ENCODE measurements at places on chromosomes 6 and 20.
A peak's percentile ranks its signal among the peaks of the same experiment; 100 is the strongest.

DNA sequence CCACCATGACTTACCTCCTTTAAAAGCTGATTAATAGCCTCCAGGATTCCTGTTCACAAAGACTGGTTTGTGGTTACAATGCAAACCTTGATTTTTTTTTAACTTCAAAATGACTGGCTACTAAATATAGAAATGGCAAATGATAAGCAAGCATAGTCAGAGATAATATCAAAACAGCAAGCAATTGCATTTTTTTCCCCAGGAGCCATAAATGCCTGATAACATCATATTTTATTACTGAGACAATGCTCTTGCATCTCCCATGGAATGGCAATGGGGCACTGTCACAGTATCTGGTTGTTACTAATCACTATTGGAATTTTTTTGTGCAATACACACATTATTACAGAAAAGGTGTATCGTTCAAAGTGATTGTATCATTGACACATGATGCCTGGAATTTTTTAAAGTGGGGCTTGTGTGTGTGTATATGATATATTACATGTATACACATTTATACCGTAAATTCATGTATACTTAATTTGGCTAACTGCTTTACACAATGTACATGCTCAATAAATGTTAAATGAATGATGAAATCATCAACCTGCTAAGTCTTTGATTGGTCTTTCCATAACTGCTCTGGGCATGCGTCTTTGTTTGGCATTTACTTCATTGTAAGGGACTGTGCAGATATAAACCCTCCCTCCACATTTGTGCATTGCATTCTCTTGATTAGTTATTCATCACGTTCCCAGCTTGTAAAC is 980 bp upstream of the SALL4 start:
- no peak for DNase-seq

DNA sequence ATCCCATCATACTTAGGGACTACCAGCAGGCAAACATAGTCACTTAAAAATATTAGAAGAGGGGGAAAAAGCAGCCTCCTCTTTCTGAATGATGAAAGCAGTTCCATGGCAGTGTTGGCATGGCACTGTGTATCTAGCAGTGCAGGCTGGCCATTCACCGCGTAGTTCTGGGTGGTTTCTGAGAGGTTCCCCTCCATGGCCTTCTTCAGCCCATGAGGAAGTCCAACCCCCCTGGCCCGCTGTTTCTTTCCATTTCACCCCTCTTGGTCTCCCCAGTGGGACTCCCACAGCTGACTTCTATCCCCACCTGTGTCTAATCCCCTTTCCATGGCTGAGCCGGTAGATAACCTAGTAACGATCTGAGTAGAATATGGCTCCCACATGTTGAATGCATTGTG is 17.0 kb downstream of the PPARD start:
- DNase-seq = no peak

- DNase-seq = no peak
Measured at GRCh38 chr6:169566319-169566718, 135.5 kb downstream of the WDR27 start.

- DNase-seq = no peak
Measured at GRCh38 chr20:55685841-55686240, 319.5 kb downstream of the CBLN4 start.

DNA sequence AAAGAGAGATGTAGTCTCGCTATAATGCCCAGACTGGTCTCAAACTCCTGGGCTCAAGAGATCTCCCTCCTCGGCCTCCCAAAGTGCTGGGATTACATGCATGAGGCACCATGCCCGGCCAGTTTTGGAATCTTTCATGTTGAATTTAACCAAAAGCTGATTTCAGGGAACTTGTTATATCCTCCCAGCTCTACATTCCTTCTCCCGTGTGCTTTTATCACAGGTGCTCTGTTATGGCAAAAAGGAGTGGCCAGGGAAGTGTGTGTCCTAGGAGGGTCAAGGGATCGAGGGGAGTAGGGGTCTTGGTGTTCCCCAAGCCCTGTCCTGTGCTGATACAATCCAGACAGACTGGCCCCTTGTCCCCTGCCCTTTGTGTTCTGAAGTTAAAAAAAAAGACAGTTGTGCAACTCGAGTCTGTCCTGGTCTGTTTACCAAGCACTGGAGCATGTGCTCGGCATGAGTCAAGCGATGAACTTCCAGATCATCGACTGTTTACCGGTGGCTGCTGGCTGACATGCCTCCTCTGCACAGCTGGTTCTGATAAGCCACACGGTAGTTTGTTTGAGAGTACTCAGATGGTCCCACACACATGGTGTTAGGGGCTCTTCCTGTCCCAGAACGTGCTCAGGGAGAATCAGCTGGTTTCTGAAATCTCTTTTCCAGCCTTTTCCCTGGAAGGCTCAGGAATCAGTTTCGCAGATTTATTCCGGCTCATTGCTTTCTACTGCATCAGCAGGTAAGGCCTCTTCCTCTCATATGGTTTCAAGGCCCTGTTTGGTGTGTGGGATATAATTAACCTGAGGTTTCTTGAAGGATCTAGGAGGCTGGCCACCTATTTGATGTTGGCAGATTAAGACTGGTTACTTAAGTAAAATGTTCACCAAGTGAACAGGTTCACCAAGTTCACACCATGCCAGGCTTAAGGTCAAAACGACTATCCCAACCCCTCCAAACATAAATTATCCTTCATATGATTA is 52.6 kb upstream of the NAA20 start:
- no peak for DNase-seq

DNA sequence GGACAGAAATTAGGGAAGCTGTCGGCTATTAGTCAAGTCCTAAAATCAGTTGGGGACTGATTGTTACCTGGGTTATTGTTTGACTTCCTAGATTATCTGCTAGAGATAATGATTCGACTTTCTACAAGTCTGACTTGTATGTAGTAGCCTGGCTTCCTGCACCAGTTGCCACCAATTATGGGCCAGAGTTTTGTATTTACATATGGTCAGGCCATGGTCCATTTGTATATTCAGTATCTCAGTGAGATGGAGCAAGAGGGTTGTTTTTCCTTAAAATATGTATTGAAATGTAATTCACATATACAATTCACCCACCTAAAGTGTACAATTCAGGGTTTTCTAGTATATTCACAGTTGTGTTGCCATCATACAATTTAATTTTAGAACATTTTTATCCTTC is 130.6 kb upstream of the PHACTR3 start:
- no peak for DNase-seq

- peak; percentile 45 for DNase-seq
Measured at GRCh38 chr6:157322792-157323254, 496 bp downstream of the TMEM242 start.

DNA sequence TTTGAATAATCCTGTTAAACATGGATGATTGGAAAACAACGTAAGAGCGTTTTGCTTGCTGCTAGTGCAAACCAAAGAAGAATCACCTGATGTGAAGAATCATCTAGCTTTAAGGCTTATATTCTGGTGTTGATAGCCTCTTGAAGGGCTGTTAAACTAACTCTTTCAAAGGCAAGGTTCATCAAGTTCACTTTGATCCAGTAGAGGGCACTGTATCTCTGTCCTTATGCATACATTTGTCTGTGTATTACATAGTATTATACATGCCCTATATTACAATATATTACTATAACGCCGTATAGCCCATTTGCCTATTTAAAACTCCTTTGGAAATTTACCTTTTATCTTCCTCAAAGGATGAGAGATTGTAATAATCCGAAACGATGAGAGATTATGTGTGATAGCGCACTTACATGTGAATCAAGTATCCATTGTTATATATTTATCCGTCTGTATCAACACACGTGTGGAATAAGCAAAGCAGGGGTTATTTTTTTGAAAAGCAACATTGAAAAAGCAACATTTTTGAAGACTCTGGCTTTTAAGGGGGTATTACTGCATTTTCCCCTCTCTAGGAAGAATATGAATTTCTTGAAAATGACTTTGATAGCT is 50.8 kb upstream of the NRN1 start:
- DNase-seq = no peak

All from activated CD8-positive, alpha-beta memory T cell treated with anti-CD3 and anti-CD28 coated beads for 1 hour (primary cell).